ENCODE measurements at places on chromosomes 5 and 9.

DNA sequence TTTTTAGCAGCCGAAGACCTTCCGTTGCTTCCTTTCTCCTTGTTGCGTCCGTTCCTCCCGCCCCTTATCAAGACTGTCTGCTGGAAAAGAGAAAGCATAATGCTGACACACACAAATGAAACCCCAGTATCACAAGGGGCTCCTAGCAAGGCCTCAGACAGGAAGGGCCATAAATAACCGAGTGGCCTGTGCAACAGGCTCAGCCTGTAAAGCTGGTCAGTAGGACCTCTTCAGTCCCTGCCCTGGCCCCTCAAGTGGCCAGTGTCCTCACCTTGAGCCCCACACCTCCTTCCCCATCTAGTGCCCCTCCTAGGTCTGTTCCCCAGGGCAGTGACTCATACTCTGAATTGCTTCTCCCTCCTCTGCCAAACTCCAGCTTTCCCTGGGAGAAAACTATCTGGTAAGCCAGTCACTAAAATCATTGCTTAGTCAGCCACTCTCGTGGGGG is 174.6 kb upstream of the IL12B start:
- no peak for DNase-seq

DNA sequence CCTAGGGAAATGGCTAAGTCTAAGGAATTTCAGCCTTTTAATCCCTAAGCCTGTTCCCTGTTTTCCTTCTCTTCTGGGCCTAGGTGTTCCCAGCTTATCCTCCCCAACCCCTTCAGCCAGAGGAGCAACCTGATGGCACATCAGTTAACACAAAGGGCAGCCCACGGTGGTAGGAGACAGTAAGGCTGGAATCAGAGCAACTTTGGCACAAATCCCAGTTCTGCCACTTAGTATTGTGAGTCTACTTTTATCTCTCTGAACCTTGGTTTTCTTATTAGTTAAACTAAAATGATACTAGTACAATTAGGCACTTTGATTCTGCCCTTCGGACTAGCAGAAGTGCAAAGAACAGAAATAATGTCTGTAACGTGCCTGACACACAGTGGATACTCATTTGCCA is 246.8 kb downstream of the SAXO1 start:
- DNase-seq, result no peak

DNA sequence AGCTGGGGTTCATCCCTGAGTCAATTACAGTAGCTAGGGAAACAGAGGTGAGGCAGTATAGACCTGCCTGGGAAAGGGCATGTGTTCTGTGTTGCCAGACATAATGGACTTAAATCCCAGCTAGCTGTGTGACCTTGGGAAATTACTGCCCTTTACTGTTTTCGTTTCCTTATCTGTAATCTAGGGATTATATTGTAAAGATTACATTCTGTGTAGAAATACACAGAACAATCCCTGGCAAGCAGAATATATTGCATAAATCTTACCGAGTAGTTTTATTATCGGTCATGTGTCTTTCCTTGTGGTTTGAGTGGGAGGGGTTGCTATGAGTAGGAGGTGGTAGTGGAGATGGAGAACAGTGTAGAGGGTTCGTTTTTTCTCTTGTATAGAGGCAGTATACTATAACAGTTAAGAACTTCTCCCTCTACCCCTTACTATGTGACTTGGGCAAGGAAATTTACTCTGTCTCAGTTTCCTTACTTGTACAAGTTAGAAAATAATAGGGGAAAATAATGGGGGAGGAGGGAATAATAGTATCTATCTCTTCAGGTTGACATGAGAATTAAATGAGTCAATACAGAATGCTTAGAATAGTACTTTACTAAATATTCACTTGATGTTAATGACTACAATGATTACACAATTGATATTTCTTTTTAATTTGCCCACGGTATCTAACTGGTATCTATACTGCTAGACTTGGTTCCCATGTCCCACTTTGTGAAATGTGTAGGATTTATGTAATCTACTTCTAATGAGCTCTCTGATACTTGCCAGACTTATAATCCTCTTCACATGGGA is 7.1 kb upstream of the DMXL1 start:
- DNase-seq, result no peak

DNA sequence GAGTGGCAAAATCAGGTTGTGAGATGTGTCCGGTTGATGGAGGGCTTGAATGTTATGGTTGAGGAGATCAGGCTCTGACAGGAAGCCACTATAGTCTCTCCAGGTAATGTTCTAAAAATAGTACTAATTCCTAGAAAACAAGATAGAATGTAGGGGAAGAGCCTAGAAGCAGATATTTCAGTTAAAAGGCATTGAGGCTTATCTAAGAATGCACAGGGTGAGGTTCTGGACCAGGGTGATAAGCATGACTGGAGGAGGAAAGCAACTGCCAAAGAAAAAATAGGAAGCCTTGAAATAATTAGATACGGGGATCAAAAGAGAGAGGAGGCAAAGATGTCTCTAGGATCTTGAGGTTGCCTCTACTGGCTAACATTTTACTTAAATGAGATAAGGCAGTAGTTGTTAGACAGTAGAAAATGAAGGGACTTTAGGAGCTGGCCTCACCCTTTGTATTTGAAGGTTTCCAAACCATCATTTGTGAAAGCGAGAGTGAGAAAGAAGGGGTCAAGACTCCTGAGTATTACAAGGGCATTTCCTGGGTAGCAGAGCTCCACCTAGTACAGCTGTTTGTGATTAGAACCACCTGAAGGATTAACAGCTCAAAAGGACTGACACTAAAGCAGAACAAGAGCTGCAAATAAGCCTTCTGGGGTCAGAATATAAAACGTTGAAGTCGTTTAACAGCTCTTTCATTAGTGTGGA is 15.4 kb upstream of the ARL15 start:
- no peak for DNase-seq

GRCh38 chr5:73307645-73308355 is 134.8 kb downstream of the TMEM174 start:
- no peak for DNase-seq

DNA sequence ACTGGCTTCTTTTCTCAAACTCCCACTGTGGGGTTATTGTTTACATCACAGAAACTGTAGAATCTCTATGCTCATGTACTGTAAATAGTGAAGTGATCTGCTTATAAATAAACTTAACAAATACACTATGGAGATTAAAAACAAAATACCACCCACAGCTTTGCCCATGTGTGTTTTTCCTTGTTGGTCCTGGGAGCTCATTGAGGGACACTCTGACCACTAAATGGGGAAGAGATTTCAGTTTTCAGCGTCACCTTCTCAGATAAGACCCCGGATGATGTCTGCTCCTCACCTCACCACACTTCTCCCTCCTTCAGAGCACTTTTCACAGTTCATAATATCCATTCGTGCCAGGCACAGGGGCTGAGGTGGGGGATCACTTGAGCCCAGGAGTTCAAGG is 89.7 kb downstream of the PDE6A start:
- DNase-seq, result no peak

DNA sequence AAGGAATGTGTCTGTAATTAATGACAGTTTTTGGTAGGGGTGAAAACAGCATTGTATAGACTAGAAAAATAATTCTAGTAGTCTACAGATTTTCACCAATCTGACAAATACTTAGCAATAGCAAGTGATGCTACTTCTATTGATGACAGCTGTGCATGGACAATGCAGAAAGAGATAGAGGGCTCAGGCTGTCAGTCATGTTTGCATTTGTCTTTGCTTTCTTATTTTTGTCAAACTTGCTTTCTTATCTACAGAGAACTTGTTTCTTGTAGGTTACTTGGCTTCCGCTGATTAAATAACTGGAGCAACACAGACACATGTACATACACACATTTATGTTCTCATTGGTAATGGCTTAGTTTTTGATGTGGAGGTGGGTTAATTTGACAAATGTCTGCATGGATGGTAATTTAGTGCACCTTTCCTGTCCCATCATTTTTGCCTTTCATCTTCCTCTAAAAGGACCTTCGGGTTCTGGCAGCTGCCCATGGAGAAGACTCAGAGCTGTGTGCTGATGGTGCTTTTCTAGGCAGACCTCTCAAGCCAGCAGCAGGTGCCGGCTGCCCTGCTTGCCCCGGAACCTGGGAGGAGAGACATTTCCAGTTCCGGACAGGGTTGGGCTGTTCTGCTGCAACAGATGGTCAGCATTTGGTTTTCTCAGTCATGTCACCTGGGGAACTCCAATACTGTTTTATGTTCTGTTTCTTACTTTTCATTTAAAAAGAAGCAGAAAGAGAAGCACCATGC is 28.8 kb downstream of the CAMK4 start:
- no peak for DNase-seq

GRCh38 chr5:152644029-152644728 is 239.1 kb upstream of the NMUR2 start:
- no peak for DNase-seq

DNA sequence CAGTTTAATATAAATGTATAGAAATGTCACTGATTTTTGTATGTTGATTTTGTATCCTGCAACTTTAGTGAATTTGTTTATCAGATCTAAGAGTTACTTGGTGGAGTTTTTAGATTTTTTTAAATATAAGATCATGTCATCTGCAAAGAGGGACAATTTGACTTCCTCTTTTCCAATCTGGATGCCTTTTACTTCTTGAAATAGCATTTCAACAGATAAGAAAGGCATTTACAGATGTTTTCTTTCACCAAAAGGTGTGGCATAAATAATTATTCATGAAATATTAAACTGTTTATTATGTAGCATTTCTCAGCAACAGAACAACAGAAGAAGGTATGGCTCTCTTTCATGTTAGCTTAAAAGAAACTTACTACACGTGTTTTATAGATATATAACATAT is 34.9 kb upstream of the NIPBL start:
- DNase-seq, result no peak

DNA sequence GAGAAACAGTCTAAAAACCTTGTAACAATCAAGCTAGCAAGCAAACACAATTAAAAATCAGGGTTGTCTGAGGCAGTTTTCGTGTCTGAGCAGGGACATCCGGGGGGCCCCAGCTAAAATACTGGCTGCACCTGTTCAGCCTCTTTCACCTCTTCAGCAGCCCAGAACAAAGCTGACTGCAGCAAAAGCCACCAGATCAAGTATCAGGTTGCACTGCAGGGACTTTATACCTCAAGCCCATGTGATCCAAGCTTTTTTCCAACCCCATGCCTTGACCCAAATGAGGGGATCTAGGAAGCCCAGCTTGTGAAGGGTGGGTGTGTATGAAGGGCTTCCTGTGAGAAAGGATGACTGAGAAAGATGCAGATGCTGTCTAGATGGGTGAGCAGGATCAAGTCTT is 133.4 kb downstream of the SEMA6A start:
- DNase-seq, result no peak

GRCh38 chr5:178902849-178903248 is 7.1 kb downstream of the ZFP2 start:
- DNase-seq, result no peak

DNA sequence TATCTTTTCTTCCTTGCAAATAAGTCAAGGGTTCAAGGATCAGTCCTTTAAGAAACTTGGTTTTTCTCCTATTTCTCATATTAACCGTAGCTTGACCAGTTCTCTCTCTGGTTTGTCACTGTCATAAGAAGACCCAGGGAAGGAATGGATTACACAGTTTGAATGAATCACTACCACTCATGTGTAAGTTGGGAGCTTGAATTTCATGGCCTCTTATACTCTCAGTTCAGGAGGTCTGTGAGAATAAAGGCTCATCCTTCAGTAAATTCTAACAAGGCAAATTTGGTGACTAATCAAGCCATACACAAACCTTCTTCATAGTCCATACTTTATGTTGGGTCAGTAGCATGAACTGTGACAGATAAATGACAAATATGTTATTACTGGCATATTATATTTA is 323.1 kb upstream of the ACTBL2 start:
- DNase-seq, result no peak

- DNase-seq, result no peak
Observed at GRCh38 chr5:109223531-109223930, 186.2 kb downstream of the PJA2 start.

GRCh38 chr5:28648108-28648507 is 1609.7 kb upstream of the CDH9 start:
- no peak for DNase-seq

DNA sequence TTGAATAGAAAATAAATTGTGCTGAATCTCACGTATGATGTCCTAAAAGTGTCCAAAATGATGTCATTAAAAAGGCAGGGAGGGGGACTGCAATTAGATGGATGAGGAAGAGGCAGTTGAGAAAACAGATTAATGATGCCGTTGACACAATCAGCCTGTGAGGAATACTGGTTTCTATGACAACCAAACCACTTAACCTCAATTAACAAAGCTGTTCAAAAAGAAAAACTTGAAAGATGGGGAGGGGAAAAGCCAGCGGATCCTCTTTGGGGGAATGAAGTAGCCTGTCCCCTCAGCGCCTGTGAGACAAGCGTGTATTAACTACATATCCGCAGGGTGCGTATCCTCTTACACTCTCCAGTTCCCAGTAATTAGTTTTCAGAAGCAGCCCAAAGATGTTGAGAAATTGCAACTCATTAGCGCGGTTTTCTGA is 160.7 kb downstream of the TTC39B start:
- no peak for DNase-seq

- no peak for DNase-seq
Observed at GRCh38 chr9:3446313-3446712, 79.5 kb downstream of the RFX3 start.

DNA sequence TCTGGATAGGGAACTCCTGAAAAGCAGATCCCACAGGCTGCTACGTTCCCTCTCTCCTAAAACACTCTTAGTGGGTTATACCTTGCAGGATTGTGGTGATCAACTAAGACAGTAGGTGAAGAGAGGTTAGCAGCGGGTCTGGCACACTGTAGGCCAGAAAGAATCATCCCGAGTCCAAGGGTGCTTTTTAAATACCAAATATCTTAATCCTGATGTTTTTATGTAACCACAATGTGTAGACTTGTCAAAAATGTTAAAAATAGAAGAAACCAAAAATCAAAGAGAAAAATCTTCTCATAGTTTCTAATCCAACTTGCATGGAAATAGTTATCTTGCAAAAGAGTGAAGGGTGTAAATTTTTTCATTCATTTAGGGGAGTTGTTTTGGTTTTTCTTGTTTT is 52.3 kb upstream of the IFNK start:
- DNase-seq, result no peak

GRCh38 chr9:134643222-134643671 is 1.6 kb downstream of the COL5A1 start:
- DNase-seq, result no peak

- DNase-seq, result no peak
Observed at GRCh38 chr9:37036371-37036775, 2.3 kb upstream of the PAX5 start.

- DNase-seq, result no peak
Observed at GRCh38 chr9:88959727-88960469, 31.4 kb upstream of the S1PR3 start.

- no peak for DNase-seq
Observed at GRCh38 chr5:6787941-6788340, 74.7 kb downstream of the TENT4A start.

Measured in T-helper 22 cell (primary cell).